ENCODE measurements at places on chromosomes 7 and 10. TPM values are rescaled to one million over a fixed set of nuclear protein-coding genes. Genes with fewer than 3 reads are reported as not detected.

The PPIA gene
- 725 TPM for total RNA-seq

The ZNF485 gene
- total RNA-seq = 3.4 TPM

The POM121L12 gene
- total RNA-seq = not detected

The SPDYE18 gene
- total RNA-seq = 0.28 TPM

The VAX1 gene
- not detected for total RNA-seq

The SUN3 gene
- not detected for total RNA-seq

The LRRD1 gene
- not detected for total RNA-seq
